ENCODE measurements at places on chromosomes 5 and 9.

- no peak for DNase-seq
Measured at GRCh38 chr5:5719292-5719691, 296.8 kb downstream of the ICE1 start.

DNA sequence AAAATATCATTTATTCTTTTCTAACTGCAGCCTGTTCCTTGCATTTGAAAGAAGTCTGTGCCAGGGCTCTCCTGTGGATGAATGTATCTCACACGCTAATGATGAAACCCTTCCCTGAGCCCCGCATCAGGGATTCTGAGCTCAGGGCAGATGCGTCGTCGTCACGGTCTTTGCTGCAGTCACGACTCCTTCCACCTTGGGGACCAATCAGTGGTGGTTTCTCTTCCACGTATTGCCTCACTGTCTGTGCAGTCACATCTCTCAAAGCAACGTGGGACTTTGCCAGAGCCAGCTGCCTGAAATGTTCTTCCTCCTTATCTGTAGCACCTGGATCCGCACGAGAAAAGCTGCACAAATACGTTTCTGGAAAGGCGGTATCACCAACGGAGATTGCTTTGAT is 13.9 kb upstream of the UBE2QL1 start:
- DNase-seq: no peak

- no peak for DNase-seq
Measured at GRCh38 chr5:471750-472058, 28.7 kb downstream of the EXOC3 start.

DNA sequence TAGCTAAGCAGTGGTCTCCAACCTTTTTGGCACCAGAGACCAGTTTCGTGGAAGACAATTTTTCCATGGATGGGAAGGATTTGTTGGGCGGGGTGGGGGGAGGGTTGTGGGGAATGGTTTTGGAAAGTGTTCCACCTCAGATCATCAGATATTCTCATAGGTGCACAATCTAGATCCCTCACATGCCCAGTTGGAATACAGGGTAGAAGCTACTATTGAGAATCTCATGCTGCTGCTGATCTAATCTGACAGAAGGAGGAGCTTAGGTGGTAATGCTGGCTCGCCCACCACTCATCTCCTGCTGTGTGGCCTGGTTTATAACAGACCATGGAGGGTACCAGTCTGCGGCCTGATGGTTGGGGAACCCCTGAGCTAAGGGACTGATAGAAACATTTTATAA is 662.7 kb upstream of the RGMB start:
- DNase-seq: no peak

- DNase-seq: no peak
Measured at GRCh38 chr9:24487946-24488345, 57.8 kb downstream of the IZUMO3 start.

GRCh38 chr5:96708600-96708999 is 46.4 kb downstream of the CAST start:
- DNase-seq: no peak

GRCh38 chr5:107359033-107359915 is 311.5 kb downstream of the EFNA5 start:
- peak; percentile 42 for DNase-seq

DNA sequence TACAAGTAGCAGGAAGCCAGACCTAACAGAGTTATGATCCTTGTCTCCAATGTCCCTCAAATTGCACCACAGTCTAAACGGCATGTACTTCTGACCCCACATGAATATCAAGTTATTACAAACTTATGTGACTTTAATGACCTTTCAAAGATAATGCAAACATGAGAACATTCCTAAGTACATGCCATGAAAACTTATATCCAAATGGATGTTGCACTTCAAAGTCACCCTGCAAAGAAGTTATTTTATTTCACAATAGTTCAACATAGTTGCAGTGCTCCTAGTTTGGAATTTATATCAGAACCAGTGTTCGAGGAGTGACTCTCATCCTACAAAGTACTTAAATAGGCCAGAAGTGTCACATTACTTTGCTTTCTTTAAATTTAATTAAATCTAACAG is 41.2 kb upstream of the ITGA1 start:
- peak; percentile 57 for DNase-seq

DNA sequence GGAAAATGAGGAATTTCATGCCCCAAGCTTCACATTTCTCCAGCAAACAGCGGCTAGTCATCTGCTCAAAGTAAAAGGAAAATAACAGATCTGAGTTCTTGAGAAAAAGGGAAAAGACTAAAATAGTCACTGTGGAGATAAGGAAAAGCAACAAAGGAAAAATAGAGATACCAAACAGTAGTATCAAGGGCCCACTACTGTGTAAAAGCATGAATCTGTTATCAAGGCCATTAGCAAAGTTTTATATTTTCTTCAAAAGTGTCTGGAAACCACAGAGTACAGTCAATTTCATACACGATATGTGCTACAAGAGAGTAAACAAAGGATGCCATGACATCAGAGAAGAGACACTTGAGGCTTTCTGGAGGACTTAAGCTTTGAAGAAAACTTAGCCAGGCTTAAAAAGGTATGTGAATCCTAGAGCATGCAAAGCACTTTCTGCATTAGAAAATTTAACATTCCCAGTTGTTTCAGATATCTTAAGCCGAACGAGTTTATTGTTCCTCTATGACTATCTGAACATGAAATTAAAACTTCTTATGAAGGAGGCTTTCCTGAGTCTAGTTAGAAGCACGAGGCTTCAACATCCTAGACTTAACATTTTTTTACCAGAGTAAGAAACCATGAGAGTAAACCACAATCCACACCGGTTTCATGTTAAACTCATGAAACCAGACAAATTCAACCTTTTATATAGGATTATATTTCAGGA is 1.2 kb downstream of the TTC33 start:
- DNase-seq: peak; percentile 41

DNA sequence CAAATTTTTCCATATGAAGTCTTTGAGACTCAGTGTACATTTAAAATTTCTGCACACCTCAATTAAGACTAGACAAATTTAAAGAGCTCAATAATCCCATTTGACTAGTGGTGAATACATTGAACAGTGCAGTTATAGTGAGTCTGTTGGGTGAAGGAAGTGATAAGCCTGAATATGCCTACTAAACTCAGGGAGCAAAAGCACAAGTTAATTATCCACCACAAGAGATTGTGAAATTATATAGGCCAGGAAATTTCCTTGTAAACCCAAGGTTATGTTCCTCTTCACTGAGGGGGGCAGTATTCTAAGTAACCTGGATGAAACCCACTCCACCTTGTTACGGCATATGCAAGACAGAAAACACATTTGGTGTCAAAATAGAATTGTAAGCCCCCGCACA is 612.9 kb upstream of the DAB2 start:
- DNase-seq: no peak

- no peak for DNase-seq
Measured at GRCh38 chr5:52956014-52956413, 33.1 kb upstream of the ITGA2 start.

Data from AG10803 (cell line).